ENCODE measurements at places on chromosomes 4 and X. TPM values are rescaled to one million over a fixed set of nuclear protein-coding genes. Genes with fewer than 3 reads are reported as not detected.

- DNase-seq: no peak
These were observed 157.4 kb downstream of the PALLD start for GRCh38 chr4:168654104-168654847.

GRCh38 chrX:15384304-15384703, at the start of gene VEGFD:
VEGFD (minus strand) TSS chrX:15384413; CDS start chrX:15383946, 467 bp downstream.
- DNase-seq: no peak

Gene CPE
- total RNA-seq: 108 TPM

Gene IQCM
- not detected for total RNA-seq
